ENCODE measurements at places on chromosomes 6 and 20.

DNA sequence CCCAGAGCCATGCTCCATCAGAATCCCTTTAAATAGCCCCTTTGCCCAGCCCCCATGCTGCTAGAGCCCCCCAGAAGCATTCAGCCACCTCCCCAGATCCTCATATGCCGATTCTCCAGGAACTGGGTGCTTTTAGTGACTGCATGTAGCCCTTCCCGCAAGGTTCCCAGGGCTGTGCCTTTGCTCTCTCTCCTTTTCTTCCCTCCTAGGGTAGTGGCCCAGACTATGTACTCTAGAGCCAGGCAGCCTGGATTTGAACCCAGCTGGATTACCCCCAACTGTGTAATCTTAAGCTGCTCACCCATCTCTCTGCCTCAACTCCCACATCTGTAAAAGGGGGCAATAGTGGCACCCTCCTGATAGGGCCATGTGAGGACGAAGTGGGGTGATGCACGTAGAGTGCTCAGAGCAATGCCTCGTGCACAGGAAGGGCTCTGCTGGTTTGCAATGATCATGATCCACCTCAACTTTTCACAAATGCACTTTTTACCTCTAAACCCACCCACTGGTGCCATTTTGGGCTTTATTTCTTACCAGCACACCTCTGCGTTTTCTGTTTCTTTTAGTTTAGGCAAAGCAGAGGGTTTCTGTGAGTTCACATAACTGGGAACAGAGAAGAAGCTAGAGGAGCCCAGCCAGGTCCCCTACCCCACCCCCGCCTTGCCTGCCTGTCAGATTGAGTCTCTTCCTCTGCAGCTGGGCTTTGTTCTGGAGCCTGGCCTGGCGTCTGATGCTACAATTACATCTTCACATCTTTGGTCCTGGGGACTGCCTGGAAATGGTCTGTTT, 396.5 kb downstream of the RNGTT start:
- no peak for DNase-seq

DNA sequence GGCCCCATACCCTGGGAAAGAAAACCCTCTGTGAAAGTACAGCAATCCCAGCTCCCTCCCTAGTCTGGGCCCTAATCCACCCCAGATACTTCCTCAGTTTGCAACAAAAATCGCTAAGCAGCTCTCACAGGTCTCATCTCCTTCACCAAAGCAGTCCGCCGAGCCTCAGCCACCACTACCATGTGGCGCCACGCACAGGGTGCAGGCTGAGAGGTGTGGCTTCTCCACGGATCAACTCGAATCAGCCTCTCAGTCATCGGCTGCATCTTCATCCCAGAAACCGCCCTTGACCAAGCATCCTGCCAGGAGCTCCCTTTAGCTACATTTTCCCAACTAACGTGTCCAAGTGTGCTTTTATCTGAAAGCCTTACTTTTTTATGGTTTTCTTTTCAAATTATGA, 50.7 kb downstream of the ANKRD60 start:
- no peak for DNase-seq

DNA sequence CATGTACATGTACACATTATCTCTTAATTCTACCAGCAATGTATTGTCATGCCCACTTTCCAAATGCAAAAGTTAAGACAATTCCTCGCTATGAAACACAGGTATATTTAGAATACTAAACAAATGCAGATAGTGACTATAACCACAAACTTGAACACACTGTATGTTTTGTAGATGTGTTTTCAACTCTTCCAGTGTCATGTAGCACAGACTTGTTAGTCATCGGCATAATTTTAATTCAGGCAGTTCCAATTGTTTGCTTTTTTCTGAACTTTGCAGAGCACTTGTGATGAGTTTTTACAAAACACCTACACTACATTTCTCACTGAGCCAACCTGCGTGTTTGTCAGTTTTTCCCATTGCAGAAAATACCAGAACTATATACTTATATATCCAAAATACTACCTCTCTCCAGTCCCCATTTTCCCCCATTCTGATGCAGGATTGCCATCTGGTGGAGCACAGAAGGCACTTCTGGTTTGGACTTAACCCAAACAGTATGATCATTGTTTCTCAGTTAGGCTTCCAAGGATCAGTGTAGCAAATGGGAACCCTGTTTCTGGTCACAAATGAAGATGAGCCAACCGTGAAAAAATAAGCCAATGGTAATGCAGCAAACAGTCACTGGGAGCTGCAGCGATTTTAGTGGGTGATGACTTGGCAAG, 143.4 kb downstream of the ADGRB3 start:
- DNase-seq: peak; percentile 5

- DNase-seq: no peak
Measured at GRCh38 chr20:60559462-60559861, 601.2 kb downstream of the CDH26 start.

GRCh38 chr20:31474097-31474436, 860 bp downstream of the DEFB124 start:
- DNase-seq: no peak

DNA sequence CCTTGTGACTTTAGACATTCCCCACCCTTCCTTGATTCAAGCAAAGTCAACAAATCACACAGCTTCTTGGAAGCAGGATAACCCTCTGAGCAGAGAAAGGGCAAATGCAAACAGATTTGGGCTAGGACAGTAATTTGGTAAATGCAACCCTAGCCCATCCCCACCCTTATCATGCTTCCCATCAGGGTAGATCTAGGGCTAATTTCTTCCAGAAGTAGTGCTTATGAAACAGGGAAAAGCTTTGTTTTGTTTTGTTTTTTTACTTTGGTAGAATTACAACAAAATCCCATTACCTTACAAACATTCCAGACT, 525.1 kb upstream of the NOX3 start:
- no peak for DNase-seq

DNA sequence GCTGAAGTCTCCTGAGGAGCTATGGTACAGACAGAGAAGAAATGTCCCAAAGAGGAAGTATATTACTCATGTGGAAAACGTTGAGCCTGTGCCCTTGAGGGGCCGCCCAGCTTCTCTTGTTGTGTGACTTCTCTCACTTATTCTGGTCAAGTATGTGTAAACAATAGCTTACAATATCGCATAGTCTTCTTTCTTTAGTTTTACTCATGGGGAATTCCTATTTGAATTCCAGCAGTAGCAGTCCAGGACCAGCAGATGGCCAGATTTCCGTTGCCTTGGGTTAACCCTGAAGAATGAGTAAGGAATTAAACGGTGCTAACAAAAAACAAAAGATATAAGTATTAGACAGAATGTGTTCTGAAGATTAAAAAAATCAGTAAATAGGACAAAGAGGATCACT, 522.0 kb upstream of the GJE1 start:
- DNase-seq: no peak

GRCh38 chr6:116364321-116364720, 6.4 kb upstream of the DSE start:
- DNase-seq: no peak

DNA sequence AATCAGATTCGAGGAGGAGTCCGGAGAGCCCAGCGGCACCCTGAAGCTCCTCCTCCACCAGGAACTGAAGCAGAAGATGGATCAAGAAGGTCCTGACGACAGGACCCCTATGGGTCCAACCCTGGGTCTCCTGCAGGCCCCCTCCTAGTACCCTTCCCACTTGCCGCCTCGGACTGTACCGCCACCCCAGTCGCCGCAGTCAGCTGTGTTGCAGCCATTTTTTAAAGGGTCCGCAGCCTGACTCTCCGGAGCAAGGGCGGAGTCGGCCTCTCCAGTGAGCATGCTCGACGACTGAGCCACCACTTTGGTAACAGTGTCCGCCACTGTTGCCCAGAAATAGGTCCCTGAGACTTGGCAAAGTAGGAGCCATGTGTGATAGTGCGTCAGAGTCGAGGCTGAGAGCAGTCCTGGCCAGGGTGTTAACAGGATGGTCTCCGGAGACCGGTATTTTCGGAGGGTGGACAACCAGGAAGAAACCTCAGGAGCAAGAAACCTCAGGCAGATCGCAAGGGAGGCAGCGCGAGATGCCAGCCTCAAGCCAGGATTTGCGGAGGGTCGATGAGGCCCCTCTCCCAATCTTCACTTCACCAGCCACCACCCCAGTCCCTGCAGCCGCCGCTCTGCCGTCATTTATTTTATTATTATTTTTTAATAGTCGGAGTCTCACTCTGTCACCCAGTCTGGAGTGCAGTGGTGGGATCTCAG, 294.6 kb upstream of the ZNF337 start:
- DNase-seq: no peak

- DNase-seq: no peak
Measured at GRCh38 chr6:125924169-125924568, 32.4 kb upstream of the HINT3 start.

- DNase-seq: no peak
Measured at GRCh38 chr20:35237486-35237885, 11.0 kb downstream of the MMP24 start.

- DNase-seq: no peak
Measured at GRCh38 chr20:50551288-50551687, 41.1 kb downstream of the PTPN1 start.

DNA sequence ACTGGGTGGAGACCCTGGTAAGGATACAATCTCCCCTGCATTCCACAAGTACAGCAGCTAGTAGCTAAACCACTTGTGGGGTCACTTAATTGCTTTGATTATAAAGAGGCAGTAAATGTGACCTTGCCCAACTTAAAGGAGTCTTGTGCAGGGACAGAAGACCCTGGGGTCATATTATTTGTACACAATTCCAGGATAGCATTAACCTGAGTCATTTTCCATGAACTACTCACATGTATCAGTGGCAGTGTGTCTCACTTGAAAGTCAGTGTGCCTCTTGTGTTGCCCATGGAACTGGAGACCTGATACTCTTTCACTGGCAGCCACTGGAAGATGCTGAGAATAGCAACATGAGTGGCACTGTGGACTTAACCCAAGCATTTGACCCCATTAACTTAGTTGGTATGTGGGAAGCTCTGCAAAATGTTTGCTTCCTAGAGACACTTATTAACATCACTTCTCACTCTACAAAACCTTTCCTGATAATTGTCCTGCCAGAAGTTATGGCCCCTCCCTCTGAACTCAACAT, 28.9 kb downstream of the CLIC5 start:
- no peak for DNase-seq

GRCh38 chr20:25726357-25726756, 29.7 kb upstream of the ZNF337 start:
- no peak for DNase-seq

DNA sequence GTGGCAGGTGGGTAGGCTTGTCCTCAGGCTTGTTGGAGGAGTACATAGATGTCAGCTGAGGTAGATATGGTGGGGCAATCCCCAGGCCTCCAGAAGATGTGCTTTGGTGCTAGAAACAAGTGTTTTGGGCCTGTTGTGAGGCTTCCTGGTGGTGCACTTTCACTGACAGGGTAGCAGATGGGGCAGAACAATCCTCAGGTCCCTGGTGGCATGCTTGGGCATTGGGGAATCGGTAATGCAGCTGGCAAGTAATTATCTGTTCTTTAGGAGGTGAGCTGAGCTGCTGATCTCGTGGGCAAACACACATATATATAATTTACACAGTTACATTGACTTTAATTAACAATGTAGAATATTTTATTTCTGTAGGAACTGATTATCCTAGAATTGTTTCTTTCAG, 458.7 kb downstream of the BMP2 start:
- DNase-seq: no peak

- DNase-seq: no peak
Measured at GRCh38 chr6:133997267-133997666, 44.2 kb downstream of the TBPL1 start.

DNA sequence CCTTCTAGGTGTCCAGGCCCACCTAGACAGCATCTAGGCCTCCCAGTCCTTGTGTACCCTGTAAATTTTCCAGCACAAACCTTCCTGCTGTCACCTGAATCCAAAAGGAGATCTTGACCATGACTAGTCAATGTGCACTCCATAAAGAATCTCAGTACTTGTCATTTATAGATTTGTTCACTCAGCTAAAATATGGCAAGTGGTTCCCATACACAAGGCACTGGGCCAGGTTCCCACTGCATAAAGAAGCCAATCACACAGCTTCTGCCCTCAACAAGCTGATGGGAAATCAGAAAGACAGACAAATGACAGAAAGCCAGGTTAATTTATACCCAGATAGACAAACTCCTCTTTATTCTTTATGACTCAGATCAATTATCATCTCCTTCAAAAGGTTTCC, 526.8 kb downstream of the CD83 start:
- DNase-seq: no peak

- no peak for DNase-seq
Measured at GRCh38 chr6:137830511-137830911, 36.5 kb upstream of the TNFAIP3 start.

- no peak for DNase-seq
Measured at GRCh38 chr6:158040804-158041347, 59.2 kb downstream of the SYNJ2 start.

- no peak for DNase-seq
Measured at GRCh38 chr6:137416376-137417109, 77.7 kb downstream of the OLIG3 start.

DNA sequence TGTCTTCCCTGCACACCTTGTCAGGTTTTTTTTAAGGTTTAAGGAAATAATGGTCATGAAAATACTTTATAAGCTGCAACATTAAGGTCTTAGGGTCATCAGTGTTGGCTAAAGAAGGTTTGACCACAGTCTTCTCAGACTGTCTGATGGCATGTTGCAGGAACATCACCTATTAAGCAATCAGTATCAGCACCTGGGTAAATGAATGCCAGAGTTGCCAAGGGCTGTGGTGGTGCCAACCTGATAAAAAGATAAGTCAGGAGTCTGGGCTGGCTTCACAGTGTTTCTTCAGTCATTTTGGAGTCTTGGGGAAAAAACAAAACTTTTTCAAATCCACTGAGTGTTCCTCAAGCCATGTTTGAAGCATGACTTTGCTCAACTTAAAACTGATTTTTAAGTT, 61.5 kb upstream of the VSTM2L start:
- no peak for DNase-seq

- peak; percentile 45 for DNase-seq
Measured at GRCh38 chr6:149028767-149029405, 282.1 kb downstream of the UST start.

GRCh38 chr6:11272491-11273192, 40.2 kb upstream of the NEDD9 start:
- no peak for DNase-seq

DNA sequence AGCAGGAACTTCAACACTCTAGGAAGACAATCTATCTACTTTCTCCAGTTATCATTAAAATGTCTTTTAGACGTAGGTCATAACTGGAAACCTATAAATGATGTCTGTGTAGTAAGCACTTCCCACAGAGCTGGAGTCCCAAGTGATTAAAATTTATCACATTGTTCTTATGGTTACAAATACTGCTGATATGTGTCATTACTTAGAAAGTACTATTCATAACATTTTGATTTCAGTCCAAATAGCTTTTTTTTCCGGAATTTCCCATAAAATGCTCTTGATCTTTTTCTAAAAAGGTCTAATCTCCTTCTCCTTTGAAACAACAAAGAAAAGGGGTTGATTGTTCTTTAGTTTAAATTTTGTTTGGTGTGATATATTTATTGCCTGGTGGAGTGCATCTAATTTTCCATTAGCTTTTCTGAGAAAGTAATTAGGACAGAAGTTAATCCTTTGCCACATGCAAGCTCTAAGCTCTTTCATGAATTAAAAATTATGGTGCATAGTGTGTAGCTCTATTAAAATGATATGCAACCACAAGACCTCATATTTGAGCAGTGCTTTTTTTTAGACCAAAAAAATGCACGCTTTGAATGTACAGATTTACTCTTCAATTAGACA, 132.7 kb upstream of the TCF21 start:
- no peak for DNase-seq

GRCh38 chr20:23039136-23039875, 4.2 kb downstream of the SSTR4 start:
- DNase-seq: no peak

GRCh38 chr6:99393698-99394531, at the start of gene COQ3:
Gene COQ3 (minus strand): TSS chr6:99394195. CDS start chr6:99394179, 16 bp downstream.
- DNase-seq: peak; percentile 87
